ENCODE measurements at places on chromosomes 6 and 20. TPM values are rescaled to one million over a fixed set of nuclear protein-coding genes. Genes with fewer than 3 reads are reported as not detected.

DNA sequence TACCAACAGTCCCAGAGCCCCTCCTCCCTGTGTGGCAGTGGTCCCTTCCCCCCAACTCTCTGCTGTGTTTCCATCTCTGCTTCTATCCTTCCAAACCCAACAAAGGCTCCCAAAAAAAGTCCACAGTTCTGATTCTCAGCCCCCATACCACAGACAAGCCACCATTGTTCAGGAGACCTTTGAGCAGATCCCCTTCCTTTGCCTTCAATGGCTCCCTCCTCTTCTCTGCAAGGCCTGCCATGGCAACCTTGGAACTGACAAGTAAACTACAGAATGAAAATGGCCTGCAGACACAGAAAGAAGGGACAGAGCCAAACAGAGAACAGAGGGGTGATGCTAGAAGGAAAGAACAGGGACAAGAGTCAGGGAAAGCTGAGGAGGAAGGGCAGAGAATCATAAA, 23.2 kb downstream of the OR2H2 start:
- no peak for DNase-seq

DNA sequence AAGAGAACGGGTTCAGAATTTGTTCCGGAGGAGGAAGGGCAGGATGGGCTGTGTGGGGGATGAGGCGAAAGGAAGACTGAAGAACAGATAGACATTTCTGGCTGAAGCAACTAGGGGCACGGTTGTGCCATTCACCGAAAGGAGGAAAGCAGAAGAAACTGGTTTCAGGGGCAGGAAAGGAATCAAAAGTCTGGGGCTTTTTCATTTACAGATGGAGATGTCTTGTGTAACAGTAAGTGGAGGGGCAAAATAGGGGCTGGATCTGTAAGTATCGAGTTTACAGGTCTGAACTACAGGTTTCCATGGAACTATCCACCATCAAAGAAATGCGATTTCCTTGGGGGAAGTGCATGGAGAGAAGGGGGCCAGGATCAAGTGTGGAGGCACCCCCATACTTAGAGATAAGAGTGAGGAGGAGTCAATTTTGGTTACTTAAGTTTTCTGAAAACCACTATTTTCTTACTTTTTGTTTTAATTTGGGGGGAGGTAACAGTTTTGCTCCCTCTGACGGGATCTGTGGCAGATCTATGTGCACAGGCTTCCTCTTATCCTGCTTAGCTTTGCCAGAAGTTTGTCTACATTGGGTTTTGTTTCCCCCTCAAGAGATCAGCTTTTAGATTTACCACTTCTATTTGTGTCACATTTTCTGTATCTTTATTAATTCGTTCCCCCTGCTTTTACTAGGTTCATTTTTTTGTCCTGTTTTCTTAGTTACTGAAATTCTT, 120.1 kb downstream of the SLC23A2 start:
- DNase-seq, result no peak

GRCh38 chr20:53502820-53503219, 90.8 kb downstream of the ZNF217 start:
- no peak for DNase-seq

GRCh38 chr20:21208999-21209398, 83.1 kb downstream of the KIZ start:
- DNase-seq, result no peak

GRCh38 chr20:32752458-32753250, 9.4 kb upstream of the COMMD7 start:
- DNase-seq, result no peak

DNA sequence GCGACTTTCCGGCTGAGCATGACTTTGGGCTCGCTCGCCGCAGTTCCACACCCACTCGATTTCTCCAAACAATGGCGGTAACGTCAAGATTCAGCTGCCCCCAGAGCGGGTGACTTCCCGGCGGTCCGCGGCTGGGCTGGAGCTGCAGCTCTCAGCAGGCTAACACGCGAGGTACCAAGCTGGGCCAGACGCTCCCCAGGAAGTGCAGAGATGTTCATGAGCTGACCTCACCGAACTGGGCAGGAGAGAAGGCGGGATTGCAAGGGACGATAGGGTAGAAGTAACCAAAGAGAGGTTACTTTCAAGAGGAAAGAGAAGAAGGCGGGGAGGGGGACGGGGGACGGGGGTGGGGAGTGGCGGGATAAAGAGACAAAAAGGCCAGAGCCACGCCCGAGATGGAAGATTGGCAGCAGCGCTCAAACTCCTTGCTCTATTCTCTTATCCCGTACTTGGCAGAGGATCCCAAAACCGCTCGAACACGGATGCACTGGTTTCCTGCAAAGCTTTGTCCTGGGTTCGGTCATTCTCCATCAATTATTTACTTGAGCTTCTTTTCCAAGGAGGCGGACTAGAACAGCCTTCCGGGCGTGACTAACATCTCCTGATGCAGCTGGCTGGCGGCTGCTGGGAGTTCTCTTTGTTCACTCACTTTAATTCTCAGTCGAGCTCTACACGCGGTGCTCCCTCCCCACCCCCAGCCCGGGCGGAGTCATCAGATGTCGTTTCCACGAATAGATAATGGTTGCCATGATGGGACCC, at the start of gene MTCL3:
Gene MTCL3 (minus strand): TSS at position 626 of the 759 bp plus-strand sequence.
- DNase-seq, result no peak

- DNase-seq, result no peak
Measured at GRCh38 chr6:142459271-142459670, 157.5 kb downstream of the ADGRG6 start.

- no peak for DNase-seq
Measured at GRCh38 chr6:83463886-83464285, 33.0 kb upstream of the ME1 start.

DNA sequence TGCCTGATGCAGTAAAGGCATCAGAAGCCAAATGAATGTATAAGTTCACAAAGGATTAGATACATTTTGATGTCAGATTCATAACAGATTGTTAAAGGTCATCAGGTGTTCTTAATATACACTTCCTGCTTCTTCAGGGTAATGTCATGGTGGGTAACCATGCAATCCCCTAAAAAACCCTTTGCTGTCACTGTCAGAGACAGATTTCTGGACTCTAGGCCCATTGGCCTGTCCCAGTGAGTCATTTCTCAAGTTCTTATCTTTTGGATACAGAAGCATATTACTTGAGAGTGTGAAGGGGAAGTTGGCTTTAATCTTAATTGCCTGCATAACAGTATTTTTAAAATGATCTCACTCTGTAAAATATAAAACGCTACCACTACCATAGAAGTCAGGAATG, 895.6 kb upstream of the MAP3K7 start:
- DNase-seq, result no peak

- no peak for DNase-seq
Measured at GRCh38 chr6:52820198-52820597, 16.6 kb upstream of the GSTA1 start.

GRCh38 chr6:67952121-67952520, 683.0 kb upstream of the ADGRB3 start:
- DNase-seq, result no peak

DNA sequence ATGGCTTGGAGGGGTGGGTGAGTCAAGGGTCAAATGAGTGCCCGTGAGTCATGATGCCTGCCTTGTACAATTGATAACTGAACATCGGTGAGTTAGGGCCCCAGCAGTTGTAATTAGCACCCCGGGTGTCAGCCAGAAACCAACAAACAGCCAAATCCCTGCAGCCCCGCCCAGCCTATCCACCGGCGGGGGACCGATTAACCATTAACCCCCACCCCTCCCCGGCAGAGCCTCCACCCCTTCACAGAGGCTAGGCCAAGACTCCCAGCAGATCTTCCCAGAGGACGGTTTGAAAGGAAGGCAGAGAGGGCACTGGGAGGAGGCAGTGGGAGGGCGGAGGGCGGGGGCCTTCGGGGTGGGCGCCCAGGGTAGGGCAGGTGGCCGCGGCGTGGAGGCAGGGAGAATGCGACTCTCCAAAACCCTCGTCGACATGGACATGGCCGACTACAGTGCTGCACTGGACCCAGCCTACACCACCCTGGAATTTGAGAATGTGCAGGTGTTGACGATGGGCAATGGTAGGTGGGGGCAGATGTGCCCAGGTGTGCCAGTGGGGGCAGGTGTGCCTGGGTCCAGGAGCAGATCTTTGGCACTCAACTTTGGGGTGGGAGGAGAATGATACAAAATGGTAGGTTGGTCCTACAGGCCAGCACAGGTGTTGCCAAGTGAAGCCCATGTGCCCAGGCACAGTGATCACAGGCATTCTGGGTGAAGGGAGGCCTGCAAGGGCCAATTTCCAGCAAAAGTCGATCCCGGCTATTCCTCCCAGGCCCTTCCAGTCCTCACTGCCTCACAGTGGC, 45.7 kb downstream of the HNF4A start:
- DNase-seq, result no peak

GRCh38 chr6:89952105-89952671, 57.9 kb downstream of the GJA10 start:
- DNase-seq, result no peak

DNA sequence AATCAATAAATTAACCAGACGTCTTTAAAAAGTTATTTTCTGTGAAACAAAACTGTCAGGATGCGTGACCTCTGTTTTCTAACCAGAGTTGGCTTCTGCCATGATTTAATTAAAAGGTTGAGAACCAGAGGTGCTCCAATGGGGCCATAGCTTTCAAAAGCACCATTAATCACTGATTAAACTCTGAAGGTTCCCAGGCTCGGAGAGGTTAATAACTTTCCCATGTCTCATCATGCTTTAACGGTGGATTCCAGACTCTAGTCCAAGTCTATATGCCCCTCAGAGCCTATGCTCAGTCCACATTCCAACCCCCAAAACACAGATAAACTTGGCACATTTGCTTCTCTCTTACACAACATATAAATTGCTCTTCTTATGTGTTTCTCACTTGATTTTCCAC, 95.5 kb downstream of the SNAP91 start:
- no peak for DNase-seq

DNA sequence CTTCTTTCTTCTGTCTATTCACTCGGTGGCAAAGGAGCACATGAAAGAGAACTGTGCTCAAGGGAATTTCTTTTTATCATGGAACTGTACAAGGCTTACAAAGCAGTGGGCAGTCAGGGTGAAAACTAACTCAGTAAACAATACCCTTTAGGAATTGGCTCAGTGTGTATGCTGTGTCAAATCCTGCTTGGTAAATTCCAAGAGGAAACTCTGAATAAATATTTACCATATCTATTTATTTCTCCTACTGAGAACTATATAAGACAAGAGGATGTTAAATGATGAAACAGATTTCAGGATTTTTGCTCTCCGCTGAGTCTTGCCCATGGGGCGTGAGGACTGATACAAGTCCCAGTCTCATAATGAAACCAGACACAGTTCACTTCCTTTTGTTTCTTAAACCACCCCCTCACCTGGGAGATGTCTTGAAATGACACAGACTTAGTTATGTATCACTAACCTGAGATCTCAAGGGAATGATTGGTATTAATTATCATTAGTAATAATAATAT, 188.8 kb downstream of the BACH2 start:
- no peak for DNase-seq

DNA sequence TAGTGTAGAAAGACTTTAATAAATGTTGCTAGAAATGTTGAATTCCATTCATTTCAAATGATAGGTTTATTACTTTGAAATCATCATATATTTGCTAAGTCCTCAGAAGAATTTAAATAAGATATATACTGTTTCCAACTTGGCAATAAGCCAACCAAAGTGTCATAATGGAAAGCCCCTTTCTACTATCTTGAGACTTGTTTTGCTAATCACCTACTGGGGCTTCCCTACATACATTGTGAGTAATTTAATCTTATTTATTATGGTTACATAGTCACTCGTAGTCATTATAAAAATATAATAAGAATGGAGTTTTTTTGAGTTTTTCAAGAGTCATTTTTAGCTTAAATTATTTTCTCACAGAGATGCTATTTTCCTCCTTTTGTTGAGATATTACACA, 20.7 kb downstream of the COL19A1 start:
- no peak for DNase-seq

DNA sequence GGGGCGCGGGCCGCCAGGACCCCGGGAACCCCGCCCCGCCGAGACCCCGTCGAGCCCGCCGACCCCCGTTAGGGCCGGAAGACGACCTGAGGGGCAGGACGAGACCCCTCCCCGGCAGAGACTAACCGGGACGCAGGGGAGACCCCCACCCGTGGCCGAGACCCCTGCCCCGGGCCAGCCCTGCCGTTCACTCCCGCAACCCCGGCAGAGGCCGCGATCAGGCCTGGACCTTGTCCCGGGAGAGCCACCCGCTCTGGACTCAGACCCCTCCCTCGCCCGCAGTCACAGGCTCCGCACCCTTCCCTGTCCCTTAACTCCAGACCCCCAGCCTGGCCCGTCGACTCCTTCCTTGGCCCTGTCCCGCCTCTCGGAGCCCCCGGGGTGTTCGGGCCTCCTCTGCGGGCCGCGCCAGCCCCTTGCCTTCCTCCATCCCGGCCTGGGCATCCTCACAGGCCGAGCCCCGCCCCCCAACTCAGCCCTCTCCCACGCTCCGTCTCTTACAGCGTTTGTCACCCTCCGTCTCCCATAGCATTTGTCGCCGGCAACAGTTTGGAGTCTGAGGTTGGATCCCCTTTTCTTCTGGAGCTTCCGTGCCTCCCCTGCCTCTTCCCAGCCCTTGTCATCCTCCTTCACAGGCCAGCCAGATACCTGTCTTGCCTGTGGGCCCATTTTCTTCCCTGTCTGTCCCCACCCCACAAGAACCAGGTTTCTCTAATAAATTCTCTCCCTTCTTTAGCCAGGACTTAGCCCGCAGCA, 569 bp downstream of the TCEA2 start:
- peak; percentile 40 for DNase-seq

GRCh38 chr6:157386023-157386422, 5.0 kb downstream of the ZDHHC14 start:
- no peak for DNase-seq

DNA sequence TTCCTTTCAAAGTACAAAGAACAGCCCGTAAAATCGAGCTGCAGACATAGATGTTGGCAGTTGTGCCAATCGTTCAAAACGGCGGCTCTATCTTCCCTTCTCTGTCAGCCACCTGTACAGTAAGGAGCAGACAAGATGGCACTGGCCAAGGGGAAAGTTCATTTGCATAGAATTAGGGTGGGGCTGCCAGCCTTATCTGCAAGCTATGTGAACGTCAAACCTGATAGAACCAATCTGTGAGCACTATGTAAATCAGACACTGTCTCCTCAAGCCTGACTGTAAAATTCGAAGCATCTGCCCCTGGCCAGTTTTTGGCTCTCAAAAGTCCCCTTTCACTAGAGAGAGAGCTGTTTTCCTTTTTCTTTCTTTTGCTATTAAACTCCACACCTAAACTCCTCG, 374.5 kb downstream of the EPM2A start:
- DNase-seq, result no peak

- DNase-seq, result no peak
Measured at GRCh38 chr20:22005535-22005934, 300.1 kb downstream of the PAX1 start.

- DNase-seq, result no peak
Measured at GRCh38 chr20:61203320-61203719, 48.7 kb upstream of the CDH4 start.

Gene SPATS1
- not detected for total RNA-seq

Gene UBE2C
- total RNA-seq, result 5.9 TPM

Gene IL17F
- total RNA-seq, result not detected

Gene GABRR1
- not detected for total RNA-seq

Gene SAMD5
- total RNA-seq, result 8.8 TPM

Gene MRS2
- 20.3 TPM for total RNA-seq

Gene PHF3
- total RNA-seq, result 90.4 TPM

Gene THEMIS
- total RNA-seq, result 2.6 TPM

Gene ENPP5
- total RNA-seq, result 2.2 TPM

Gene CST5
- total RNA-seq, result not detected

Gene MUCL3
- total RNA-seq, result not detected

Gene TRAM2
- 11.9 TPM for total RNA-seq

All from breast epithelium (tissue), 4 donors.